ENCODE measurements at places on chromosomes 3 and 15.

GRCh38 chr3:98025392-98025945 lies 9.6 kb downstream of the GABRR3 start:
- no peak for DNase-seq

GRCh38 chr3:100227511-100227921 lies 33.3 kb upstream of the TBC1D23 start:
- DNase-seq = no peak

GRCh38 chr15:59814409-59814808 lies 125.3 kb upstream of the BNIP2 start:
- DNase-seq = peak; percentile 21

DNA sequence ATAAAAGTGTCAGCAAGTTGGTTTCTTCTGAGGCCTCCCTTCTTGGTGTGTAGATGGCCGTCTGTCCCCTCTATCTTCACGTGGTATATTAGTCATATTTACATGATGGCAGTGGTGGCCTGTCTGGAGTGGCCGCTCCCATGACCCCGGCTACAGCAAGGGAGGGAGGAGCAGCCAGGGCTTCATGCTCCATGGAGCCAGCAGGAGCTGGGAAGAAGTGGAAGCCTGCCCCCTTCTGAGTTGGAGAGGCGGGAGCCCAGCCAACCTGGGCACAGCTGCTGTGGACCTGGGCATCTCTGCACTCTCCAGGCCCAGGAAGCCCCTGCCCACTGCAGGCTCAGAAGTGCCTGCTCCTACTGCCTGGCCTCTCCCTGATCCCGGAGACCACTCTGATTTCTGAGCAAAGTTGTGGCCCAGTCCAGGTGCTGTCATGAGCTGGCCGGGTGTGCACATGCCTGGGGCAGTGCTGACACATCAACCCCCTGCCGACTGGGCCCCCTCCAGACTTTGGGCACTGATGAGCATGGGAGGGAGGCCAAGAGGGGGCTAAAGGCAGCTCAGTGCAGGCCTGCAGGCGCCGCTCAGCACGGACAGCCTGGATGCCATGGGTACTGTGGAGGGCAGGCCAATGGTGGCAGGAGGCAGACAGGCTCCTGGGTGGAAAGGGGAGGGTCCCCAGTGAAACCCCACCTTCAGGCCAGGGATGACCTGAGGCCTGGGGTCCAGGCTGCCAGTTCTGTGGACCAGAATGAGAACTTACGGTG lies 84.8 kb downstream of the SERPINI1 start:
- DNase-seq = no peak

- no peak for DNase-seq
These were observed 5.6 kb downstream of the FNDC3B start for GRCh38 chr3:172044833-172045585.

GRCh38 chr3:134341389-134341788 lies 32.9 kb downstream of the AMOTL2 start:
- DNase-seq = no peak

- DNase-seq = no peak
These were observed 64.2 kb upstream of the LCTL start for GRCh38 chr15:66629817-66630576.

DNA sequence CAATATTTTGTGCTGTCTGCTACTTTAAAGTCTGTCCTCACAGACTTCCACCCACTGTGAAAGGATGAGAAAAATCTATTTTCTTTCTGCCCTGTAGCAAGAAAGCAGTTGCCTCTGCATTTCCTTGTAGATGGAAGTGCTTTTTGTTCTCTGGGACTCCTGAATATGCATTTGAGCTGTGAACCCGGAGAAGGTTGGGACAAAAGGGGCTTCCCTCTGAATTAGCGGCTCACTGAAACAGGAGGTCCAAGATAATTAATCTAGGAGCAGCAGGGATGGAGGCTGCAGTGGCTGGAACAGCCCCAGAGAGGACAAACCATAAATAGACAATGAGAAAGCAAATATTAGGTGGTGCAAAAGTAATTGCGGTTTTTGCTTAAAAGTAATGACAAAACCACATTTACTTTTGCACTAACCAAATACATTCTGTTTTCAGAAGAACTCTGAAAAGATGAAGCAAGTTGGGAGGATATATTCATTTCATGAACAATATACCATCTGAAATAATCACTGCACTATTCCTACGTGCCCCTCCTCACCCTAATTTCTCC lies 143.4 kb upstream of the KBTBD8 start:
- DNase-seq = no peak

GRCh38 chr15:92012368-92012629 lies 158.8 kb downstream of the SLCO3A1 start:
- DNase-seq = no peak

DNA sequence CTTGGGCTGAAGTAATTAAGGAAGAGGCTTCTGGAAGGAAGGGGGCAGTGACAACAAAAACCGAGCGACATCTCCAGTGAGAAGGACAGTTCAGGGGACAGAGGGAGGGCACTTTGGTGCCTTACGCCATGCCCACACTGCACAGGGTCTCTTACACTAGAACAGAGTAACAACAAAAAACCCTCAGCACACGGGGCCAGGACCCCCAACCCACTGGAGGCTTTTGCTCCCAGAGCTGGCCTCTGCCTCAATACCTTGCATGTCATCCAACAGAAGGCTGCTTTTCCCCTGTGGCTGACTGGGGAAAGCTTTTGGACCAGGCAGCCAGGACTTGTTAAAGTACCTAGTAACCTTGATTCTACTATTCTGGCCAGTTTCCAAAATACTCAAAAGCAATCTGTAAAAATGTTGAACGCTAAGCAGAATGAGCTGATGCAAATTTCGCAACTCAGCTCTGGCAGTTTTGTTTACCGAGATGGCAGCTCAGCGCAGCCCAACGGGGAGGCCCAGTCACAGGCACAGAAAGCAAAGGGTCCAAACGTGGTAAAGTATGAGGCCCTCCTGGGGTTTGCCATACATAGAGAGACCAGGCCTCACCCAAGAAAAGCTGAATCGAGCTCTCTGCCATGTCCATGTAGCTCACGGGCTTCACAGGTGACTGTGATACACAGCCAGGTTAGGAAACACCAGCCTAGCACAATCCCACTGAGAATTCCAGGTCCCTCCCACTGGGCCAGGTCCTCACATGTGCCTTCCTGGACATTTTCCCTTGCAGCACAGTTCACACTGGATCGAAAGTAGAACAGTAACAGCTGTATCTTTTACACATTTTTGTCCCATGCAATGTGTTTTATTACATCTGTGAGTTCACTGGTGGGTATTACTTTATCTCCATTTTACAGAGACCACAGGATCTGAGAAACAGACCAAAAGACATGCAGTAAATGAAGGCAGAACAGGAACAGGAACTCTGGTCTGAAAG lies 6.0 kb downstream of the CHCHD4 start:
- peak; percentile 56 for DNase-seq

DNA sequence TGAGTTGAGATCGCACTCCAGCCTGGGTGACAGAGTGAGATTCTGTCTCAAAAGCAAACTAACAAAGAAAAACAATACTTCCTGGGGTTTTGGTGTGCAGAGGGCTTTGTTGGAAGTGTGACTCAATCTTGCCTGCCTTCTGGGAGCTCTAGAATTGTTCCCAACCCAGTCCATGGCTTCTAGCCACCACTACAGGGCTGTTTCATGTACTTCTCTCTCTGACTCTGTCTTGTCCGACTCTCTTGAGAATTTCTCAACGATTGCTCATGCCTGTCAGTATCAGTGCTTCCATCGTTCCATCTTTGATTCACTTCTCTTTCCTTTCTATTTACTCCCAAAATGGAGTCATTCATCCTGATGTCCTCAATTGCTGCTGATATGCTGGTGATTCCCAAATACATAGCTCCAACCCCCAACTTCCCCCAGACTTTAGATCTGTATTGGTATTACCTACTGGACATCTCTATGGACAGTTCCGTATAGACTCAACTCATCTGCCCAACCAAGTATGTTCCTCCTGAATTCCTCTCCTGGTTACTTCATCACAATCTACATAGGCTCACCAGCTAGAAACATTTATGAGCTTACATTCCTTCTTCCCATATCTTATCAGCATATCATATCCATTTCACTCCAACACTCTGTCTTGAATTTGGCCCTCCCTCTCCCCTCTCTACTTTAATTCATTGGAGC lies 1.8 kb upstream of the AP2M1 start:
- DNase-seq = no peak

DNA sequence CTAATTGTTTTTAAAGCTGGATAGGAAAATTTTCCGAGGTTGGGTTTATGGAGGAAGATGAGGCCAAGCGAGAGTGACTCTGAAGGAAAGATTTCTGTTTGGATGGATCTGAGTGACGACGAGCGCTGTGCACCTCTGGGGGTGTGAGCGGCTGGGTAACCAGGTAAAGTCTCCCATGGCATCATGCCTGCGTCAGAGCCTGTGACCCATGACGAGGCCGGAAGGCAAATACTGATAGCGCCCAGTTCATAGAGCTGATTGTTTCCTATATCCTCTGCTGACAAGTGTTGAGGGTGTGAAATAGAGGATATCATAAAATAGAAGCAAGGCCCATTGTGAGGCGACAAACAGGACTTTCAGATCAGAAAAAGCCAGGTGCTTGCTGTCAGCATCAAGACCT lies 33.7 kb upstream of the MAGEF1 start:
- DNase-seq = no peak

DNA sequence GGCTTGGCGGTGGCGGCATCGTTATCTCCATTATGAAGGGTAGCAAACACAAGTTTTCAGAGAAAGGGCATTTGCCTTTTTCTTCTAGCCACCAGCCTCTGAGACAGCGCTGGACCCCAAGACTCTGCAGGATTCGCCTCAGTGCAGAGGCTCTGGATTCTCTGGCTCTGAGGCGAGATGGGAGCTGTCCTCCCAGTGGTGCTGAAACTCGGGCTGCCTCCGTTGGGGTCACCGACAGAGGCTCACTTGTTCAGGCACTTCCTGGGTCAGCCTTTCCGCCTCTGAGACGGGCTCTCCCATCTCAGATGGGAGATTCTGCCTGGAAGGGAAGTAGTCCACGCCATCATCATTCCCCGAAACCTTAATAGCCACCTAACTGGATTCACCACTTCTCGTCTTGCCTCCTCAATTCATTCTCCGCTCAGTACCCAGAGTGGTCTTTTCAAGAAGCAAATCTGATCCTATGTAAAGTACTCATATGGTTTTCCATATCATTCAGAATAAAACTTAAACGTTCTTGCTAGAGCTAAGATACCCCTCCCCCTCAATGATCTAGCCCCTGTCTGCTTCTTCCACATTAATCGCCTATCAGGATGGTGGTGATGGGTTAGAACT lies 76.9 kb downstream of the RHCG start:
- no peak for DNase-seq

DNA sequence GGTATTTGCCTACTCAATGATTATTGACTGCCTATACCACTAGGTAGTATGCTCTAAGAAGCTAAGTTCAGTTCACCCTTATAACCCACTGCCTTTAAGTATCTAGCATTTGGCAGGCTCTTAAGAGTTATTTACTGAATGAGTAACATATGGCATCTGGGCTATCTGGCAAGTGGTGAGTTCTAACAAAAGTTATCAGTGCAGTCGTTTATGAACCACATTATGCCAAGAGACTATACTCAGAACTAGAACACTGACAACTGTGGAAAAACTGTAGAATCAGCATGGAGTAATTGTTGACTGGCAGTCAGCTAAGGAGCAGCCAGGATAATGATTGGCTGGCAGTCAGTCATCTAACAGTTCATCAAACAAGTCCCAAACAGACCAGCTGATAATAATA lies 25.8 kb downstream of the RAF1 start:
- DNase-seq = no peak

- no peak for DNase-seq
These were observed 54.6 kb upstream of the FURIN start for GRCh38 chr15:90813796-90814190.

DNA sequence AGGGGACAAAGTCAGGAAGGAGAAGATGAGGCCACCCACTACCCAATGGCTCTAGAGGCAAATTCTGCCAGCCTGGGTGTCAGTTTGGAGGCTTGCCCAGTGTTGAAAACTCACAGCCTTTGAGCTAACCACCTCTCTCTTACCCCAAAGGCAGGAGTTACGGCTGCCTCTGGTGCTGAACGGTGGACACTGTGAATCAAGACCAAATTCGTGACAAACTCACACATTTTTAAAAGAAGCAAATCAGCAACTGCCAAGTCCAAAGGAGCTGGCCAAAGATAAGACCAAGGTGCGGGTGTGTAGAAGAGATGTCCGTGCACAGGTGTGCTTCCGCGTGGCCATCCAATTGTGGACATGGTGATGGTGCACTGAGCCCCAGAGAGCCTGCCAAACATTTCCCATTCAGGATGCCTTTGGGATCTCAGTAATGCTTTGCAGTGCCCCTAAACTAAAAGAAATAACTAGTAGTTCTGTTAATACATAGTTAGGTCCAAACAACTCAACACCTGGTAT lies 74.6 kb downstream of the FAM174B start:
- no peak for DNase-seq

- DNase-seq = peak; percentile 79
These were observed 970 bp downstream of the DPPA4 start for GRCh38 chr3:109336291-109336861.

DNA sequence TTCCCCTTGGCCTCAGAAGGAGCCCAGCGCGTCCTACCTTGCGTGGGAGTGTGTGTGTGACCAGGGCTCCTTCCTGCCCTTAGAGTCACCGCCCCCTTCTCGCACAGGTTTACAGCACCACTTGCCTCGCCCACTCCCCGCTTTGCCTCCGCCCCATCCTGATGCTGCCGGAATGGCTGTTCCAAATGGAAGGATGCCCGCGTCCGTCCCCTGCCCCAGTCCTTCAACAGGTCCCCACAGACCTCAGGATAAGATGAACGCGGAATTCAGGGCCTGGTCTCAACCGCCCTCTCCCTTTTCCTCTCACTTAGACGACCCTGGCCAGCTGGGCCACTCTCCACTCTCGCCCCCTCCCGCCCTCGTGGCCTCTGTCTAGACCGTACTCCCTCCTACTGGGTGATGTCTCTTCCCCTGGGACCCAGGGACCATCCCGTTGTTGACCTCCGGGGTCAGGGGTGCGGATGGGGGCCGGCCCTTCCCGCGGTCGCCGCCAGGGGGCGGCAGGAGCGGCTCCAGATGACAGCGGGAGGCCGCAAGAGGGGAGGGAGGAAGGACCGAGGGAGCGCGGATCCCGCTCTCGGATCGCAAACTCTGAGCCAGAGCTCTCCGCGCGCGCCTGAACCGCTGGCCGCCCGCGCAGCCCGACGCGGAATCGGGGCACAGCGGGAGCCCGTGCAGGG lies at the start of gene THSD4:
TSS of gene THSD4 (plus strand) at position 585 of the 680 bp plus-strand sequence.
- DNase-seq = peak; percentile 75

- DNase-seq = no peak
These were observed 69.4 kb downstream of the ZBTB20 start for GRCh38 chr3:115077501-115078250.

- DNase-seq = no peak
These were observed 2.5 kb downstream of the UBP1 start for GRCh38 chr3:33437556-33438283.
